ENCODE measurements at places on chromosomes 1 and 21.

- no peak overlapping the region for H3K27ac ChIP-seq
- DNase-seq, result no peak
- H3K36me3 ChIP-seq, result peaks cover 45% of the 10 kb centered on the region
- no peaks in the 10 kb centered on the region for H3K27me3 ChIP-seq
- H3K4me1 ChIP-seq, result no peaks in the 10 kb centered on the region
Observed at GRCh38 chr1:21245688-21246229, 44.5 kb downstream of the ECE1 start.

GRCh38 chr1:94739521-94740061 is 80.6 kb upstream of the SLC44A3 start:
- H3K4me1 ChIP-seq, result peaks cover 22% of the 10 kb centered on the region
- H3K4me3 ChIP-seq, result no peak overlapping the region
- no peaks in the 10 kb centered on the region for H3K36me3 ChIP-seq
- H3K27ac ChIP-seq, result no peak overlapping the region
- DNase-seq, result no peak

DNA sequence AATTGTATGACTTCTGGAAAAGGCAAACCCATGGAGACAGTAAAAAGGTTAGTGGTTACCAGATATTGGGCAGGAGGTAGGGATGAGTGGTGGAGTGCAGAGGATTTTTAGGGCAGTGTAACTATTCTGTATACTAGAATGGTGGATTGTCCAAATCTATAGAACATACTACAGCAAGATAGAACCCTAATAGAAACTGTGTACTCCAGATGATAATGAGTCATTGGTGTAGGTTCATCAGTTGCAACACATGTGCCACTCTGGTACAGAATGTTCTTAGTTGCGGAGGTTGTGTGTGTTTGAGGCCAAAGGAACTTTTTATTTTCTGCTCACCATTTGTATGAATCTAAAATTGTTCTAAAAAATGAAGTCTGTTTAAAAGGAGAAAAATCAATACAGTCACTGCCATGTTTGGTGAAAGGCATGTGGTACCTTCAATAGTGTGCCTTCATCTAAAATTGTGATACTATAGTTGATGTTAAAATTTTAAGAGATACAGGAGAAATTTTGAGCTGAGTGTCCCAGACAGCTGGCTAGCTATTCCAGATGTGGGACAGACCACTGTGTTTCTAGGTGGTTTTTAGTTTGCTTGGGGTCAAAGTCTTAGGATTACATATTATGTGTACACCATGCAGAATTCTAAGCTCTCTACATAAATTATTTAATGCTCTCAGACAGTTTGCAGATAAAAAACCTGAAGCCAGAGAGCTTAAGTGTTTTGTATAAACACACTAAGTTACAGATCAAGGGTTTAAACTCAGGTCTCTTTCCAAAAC is 150.5 kb downstream of the RPS6KC1 start:
- no peaks in the 10 kb centered on the region for H3K27me3 ChIP-seq
- H3K4me1 ChIP-seq, result no peaks in the 10 kb centered on the region
- peaks cover 19% of the 10 kb centered on the region for H3K36me3 ChIP-seq

- H3K4me1 ChIP-seq, result peaks cover 27% of the 10 kb centered on the region
- H3K36me3 ChIP-seq, result no peaks in the 10 kb centered on the region
- H3K27ac ChIP-seq, result no peak overlapping the region
- H3K27me3 ChIP-seq, result no peaks in the 10 kb centered on the region
Observed at GRCh38 chr1:185965870-185966269, 231.7 kb downstream of the HMCN1 start.

GRCh38 chr1:160888926-160889325 is 3.9 kb upstream of the ITLN1 start:
- H3K36me3 ChIP-seq, result peaks cover 3% of the 10 kb centered on the region
- H3K4me3 ChIP-seq, result no peak overlapping the region
- H3K4me1 ChIP-seq, result peaks cover 26% of the 10 kb centered on the region

DNA sequence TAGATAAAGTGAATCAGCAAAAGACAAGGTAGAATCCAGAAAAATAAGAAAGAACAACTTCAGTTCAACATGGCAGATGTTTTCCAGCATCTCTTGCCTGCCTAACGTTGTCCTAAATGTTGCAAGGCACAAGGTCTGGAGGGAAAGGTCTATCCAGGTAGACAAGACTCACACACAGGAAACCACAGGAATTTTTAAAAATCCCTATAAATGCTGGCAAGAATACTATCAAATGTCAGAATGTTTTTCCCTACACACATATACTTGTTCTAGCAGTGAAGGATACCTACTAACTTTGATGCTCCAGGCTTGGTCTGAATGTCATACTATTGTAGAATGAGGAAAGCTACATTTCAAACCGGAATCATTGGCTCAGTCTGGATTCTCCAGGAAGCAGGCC is 10.6 kb downstream of the GJA5 start:
- DNase-seq, result no peak
- H3K4me3 ChIP-seq, result no peak overlapping the region
- H3K27ac ChIP-seq, result no peak overlapping the region
- peaks cover 40% of the 10 kb centered on the region for H3K4me1 ChIP-seq

- no peak overlapping the region for H3K27ac ChIP-seq
- H3K4me3 ChIP-seq, result no peak overlapping the region
- no peak for DNase-seq
- no peaks in the 10 kb centered on the region for H3K27me3 ChIP-seq
- H3K4me1 ChIP-seq, result no peaks in the 10 kb centered on the region
Observed at GRCh38 chr1:224137518-224137917, 23.6 kb downstream of the FBXO28 start.

DNA sequence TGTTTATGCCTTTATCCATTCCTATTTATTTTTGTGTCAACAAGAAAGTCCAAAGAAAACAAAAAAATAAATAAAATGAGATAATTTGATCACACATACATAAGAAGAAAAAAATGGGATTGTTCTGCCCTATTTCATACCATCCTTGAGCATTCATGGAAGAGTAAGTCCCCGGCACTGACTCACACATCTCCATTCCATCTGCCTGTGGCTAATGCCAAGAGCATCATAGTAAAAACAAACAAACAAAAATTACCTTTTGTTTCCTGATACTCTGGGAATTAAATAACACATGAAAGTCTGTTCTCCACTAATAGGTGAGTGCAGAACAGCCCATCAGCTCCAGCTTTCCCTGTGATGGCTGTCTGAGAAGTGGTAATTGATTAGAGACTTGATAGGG is 48.1 kb upstream of the BACE2 start:
- no peak overlapping the region for H3K4me3 ChIP-seq
- no peak overlapping the region for H3K27ac ChIP-seq
- H3K4me1 ChIP-seq, result peaks cover 8% of the 10 kb centered on the region
- no peak for DNase-seq
- peaks cover 3% of the 10 kb centered on the region for H3K36me3 ChIP-seq
- H3K27me3 ChIP-seq, result no peaks in the 10 kb centered on the region
